ENCODE measurements at places on chromosomes 13 and 19. TPM values are rescaled to one million over a fixed set of nuclear protein-coding genes. Genes with fewer than 3 reads are reported as not detected.

DNA sequence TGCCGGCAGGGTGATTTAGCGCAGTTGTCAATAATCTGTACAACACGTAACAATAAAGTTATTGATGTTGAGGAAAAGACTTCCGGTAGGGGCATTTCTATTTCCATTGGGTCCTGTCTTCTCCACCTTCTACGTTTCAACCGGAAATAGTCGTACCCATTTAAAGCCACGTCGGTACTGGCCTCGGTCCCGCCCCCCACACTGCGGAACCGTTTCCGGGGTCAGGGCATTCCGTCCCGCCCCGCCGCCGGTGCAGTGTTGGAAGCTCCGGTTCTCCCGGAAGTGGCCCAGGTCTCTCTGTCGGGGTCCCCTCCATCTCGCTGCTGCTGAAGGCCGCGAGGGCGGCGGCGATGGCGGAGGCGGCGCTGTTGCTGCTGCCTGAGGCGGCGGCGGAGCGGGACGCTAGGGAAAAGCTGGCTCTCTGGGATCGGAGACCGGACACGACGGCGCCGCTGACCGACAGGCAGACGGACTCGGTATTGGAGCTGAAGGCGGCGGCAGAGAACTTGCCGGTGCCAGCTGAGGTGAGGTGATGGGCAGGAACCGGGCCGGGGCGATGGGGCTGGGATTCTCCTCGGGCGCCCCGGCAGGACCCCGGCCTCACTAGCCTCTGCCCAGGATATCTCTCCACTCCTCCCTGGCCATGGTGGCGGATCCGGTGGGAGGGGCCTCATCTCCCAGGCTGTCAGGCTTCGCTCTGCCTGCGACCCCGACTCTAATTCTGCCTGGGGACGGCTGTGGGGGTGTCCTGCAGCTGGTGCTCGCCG lies at the start of gene COG3:
Gene COG3, plus strand, starts transcription at position 253 of the 767 bp plus-strand sequence. Its CDS starts 98 bp downstream, at position 351.
- peak; percentile 94 for DNase-seq

DNA sequence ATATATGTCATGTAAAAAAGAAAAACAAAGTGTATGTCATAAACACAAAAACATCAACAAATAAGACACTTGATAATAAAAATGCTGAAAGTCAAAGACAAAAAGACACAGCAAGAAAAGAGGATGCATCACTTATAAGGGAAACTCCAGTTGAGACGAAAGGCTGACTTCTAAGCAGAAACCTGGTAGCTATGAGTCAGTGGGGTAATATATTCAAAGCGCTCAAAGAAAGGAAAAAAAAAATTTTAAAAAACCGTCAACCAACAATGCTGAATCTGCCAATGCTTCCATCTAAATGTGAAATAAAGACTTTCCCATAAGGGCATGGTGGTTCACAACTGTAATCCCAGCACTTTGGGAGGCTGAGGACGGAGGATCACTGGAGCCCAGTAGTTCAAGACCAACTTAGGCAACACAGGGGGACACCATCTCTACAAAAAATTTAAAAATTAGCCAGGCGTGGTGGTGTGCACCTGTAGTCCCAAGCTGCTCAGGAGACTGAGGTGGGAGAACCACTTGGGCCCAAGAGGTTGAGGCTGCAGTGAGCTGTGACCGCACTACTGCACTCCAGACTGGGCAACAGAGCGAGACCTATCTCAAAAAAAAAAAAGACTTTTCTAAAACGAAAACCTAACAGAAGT lies 24.0 kb downstream of the USP12 start:
- no peak for DNase-seq

GRCh38 chr13:71775966-71776365 lies 91.0 kb downstream of the DACH1 start:
- no peak for DNase-seq

DNA sequence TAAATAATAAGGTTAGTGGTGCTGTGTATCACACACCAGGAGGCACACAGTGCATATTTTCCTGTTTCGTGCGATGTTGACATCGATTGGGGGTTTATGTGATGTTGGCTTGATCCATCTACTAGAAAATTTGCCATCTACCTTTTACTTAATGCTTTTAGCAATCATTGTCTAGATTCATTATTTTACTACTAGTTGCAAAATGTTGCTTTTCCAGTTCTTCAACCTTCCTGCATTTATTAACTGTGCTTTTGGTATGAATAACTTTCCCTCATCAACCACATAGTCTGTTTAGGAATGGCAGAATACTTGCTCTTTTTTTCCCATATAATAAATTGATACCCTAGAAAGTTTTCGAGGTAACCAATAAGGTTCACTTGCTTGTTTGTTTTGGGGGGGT lies 17.5 kb downstream of the C13orf42 start:
- DNase-seq = no peak

- DNase-seq = no peak
Measured at GRCh38 chr19:54281007-54281728, at the start of gene LILRB2. Gene LILRB2, minus strand, starts transcription at chr19:54281110. Its CDS starts 614 bp downstream, at chr19:54280496.

GRCh38 chr19:51653162-51653561 lies 6.5 kb upstream of the SIGLEC14 start:
- DNase-seq = no peak

ADGRE3 gene
- total RNA-seq = not detected

AMH gene
- total RNA-seq = 0.32 TPM

SPHK2 gene
- 9.9 TPM for total RNA-seq

CEACAM4 gene
- total RNA-seq = 0.29 TPM

MEDAG gene
- total RNA-seq = 4.4 TPM

CGB3 gene
- not detected for total RNA-seq

TFPT gene
- 18.3 TPM for total RNA-seq
